ENCODE measurements at places on chromosomes 6 and 20. TPM values are rescaled to one million over a fixed set of nuclear protein-coding genes. Genes with fewer than 3 reads are reported as not detected.

VWA7 gene
- total RNA-seq = 12.8 TPM

PMEPA1 gene
- total RNA-seq = 24.7 TPM

C6orf58 gene
- not detected for total RNA-seq

WFDC5 gene
- total RNA-seq = not detected

SLCO4A1 gene
- total RNA-seq = 9.4 TPM

IL17F gene
- total RNA-seq = not detected

POU5F1 gene
- 0.67 TPM for total RNA-seq

DHX16 gene
- total RNA-seq = 20.2 TPM

RAB32 gene
- total RNA-seq = 5.3 TPM

NOX3 gene
- not detected for total RNA-seq

ZSCAN31 gene
- total RNA-seq = 8.6 TPM

MYH7B gene
- 297 TPM for total RNA-seq

BMP7 gene
- 32.2 TPM for total RNA-seq

COL19A1 gene
- total RNA-seq = 1.4 TPM

ULBP3 gene
- total RNA-seq = 1.1 TPM

NFATC2 gene
- 2.3 TPM for total RNA-seq

ERVFRD-1 gene
- 0.12 TPM for total RNA-seq

CYB5R4 gene
- total RNA-seq = 13.9 TPM

LY6G6F gene
- not detected for total RNA-seq

MATN4 gene
- not detected for total RNA-seq

ZSCAN23 gene
- total RNA-seq = 1.2 TPM

RAMACL gene
- 0.67 TPM for total RNA-seq

DCBLD1 gene
- total RNA-seq = 6.0 TPM

CRISP1 gene
- total RNA-seq = not detected
